T-helper 22 cell (primary cell): ENCODE measurements at places on chromosomes 2 and 18.

- no peak for DNase-seq
Measured at GRCh38 chr2:38613849-38614213, 11.1 kb upstream of the HNRNPLL start.

- no peak for DNase-seq
Measured at GRCh38 chr2:109125593-109126500, 3.2 kb upstream of the SH3RF3 start.

DNA sequence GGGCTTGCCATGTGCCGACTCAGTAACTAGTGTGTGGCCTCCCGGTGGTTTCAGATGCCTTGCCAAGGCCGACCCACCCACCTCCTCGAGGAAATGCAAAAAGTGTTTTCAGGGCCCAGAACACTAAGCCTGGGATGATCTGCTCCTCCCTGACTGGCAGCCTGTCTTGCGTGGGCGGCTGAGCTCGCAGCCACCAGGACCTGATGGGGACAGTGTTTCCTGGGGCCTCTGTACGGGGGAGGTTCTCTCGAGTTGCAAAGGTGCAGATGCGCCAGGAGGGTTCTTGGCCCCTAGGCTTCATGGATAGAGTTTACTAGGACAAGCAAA, 85.2 kb downstream of the GLI2 start:
- no peak for DNase-seq

DNA sequence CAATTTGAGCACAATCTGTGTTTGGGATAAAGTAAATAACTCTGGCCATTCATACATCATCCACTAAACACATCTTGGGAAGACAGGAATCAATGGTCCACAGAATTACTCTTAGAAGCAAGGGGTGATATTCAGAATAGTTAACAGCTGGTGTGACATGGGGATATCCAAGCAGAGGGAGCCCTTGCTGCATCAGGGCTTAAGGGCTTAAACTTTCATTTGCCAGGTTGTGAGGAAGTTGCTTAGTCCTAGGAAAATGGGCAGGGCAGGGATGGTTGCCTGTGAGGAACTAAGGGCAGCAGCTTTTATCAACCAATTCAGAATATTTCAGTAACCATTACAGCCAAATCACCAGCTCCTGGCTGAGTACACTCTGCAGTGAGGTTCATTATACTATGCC, 2.0 kb upstream of the ITGA6 start:
- no peak for DNase-seq

GRCh38 chr2:220469201-220469600, 841.8 kb downstream of the SLC4A3 start:
- DNase-seq = no peak

- no peak for DNase-seq
Measured at GRCh38 chr2:45533771-45534170, 77.3 kb downstream of the SRBD1 start.

DNA sequence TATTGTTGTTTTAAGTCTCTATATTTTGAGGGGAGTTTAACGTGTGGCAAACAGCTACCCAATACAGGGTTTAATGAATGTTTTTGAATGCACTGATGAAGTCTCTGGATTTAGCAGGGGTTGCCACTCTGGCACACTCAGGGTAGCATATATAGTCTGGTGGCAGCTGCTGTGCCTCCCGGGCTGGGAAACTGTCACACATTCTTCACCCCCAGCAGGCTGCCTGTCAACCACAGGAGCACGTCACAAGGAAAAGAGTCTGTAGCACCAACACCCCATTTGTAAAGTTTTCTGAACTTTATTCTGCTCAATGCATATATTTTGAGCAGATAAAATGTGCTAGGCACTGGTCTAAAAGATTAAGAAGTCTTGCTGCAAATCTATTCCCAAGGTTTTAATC, 39.3 kb downstream of the NGEF start:
- no peak for DNase-seq

DNA sequence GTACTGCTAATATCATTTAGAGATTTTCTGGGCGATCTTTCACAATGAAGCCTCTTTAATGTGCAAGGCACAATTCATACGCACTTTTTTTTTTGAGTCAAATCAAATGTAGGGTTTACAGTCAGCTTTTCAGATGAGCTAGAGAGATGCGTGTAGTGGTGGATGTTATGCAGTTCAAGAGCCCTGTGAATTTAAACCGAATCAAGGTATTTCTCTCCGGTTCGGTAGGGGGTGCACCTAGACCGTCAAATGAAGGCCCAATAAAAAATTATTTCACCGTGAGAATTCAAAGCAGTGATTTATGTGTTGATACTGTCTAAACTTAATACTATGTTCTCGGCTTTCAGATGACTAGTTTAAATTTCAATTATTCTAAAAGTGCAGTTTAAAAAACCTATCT, 1.1 kb downstream of the PTH2R start:
- DNase-seq = no peak

GRCh38 chr2:131408778-131409177, 44.8 kb upstream of the RAB6D start:
- no peak for DNase-seq

DNA sequence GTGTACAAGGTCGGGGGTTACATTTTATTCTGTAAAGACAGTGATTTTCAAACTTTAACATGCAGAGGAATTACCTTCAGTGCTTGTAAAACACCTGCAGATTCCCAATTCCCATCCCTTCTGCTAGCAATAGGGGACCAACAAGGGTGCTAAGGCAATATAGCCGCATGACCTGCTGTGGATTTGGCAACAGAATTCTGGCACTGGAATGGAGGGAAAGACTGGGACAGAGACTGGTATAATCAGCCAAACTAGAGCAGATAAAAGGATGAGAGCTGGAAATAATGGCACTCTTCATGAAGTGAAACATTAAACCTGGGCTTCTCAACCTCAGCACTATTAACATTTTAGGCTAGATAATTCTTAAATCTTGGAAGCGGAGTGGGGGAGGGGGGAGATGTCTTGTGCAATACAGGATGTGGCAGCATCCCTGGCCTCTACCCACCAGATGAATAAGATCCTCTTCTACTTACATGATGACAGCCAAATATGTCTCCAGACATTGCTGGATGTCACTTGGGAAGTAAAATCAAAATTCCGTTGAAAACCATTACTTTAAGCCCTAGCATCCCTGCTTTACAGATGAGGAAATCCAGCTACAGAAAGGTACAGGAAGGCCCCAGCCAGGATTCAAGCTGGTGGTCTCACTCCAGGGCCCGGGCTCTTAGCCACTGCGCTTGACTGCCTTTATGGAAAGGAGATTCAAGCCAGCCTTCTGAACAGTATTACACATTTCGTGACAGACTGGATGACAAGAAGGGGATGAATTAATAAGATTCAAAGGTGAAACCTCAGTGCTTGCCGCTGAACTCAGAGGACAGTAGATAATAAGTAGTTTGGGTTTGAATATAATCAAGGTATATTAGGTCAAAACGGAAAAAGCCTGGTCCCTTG, 1.7 kb downstream of the EVA1A start:
- DNase-seq = no peak

- no peak for DNase-seq
Measured at GRCh38 chr2:177174486-177174885, 38.1 kb upstream of the HNRNPA3 start.

- DNase-seq = no peak
Measured at GRCh38 chr18:66838340-66838987, 234.6 kb upstream of the CDH19 start.

DNA sequence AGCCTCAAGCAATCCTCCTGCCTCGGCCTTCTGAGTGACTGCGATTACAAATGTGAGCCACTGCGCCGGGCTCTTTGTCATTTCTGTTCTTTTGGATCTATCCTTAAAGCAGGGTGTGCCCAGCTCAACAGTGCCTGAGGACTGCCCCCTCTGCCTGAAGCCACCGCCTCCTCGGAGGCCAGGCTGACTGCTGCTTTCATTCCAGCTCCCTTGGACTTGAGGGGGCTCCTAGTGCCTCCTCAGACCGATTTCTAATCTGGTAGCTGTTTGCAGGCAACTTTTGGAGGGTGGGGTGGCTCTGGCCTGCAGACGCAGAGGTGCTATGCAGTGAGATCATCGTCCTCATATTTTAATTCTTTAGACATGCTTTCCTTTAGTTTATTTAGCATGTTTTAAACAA, 35.9 kb upstream of the KLF11 start:
- no peak for DNase-seq

GRCh38 chr18:40642692-40643229, 1312.3 kb upstream of the PIK3C3 start:
- DNase-seq = no peak

DNA sequence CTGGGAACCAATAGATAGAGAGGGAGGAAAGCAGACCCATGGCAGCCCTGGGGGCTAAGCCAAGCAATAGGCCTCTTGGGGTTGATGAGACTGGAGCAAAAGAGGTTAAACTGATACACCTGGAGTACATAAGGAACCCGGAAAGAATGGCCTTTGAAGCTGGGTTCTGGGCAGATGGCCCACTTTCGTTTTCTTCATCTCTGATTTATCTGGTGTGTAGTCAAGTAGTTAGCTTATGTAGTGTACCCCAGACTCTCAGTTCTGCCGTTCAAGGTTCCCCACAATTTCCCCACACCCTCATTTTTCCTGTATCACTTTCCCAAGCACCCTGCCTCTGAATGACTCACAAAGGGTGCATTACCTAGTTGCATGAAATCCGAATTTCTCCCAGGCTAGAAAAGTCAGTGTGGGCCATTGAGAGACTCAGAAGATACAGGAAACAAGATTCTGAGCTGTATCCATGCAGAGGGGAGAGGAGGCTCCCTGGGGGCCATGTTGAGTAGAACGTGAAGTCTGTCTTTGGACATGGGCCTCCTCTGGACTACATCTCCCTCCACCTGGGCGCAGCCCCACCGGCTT, 235.0 kb downstream of the LOXHD1 start:
- no peak for DNase-seq

GRCh38 chr18:13603304-13604019, 122.9 kb downstream of the FAM210A start:
- DNase-seq = no peak

GRCh38 chr2:8574196-8575037, 107.4 kb upstream of the ID2 start:
- no peak for DNase-seq

GRCh38 chr18:66558773-66559172, 45.1 kb downstream of the CDH19 start:
- no peak for DNase-seq

DNA sequence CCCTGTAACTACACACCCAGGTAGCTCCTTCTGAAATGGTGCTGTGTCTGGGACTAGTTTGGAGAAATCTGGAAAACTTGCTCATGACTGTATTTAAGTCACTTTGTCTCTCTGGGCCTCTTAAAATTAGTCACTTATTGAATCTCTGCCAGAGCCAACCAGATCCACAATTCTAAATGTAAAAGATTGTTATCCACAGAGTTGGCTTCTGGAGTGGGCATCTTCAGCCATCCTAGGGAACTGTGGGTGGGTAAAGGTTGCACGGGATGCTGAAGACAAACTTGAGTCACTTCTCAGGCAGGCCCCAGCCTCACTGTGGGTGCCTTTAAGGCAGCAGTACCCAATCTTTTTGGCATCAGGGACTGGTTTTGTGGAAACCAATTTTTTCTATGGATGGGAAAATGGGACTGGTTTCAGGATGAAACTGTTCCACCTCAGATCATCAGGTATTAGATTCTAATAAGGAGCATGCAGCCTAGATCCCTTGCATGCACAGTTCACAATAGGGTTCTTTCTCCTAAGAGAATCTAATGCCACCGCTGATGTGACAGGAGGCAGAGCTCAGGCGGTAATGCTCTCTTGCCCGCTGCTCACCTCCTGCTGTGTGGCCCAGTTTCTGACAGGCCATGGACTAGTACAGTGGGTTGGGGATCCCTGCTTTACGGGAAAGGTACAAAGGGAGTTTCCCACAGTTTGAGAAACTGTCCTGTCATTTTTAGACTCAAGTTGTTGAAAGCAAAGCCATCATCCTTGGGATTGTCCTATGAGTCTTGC, 98.3 kb upstream of the SPRED2 start:
- DNase-seq = no peak

DNA sequence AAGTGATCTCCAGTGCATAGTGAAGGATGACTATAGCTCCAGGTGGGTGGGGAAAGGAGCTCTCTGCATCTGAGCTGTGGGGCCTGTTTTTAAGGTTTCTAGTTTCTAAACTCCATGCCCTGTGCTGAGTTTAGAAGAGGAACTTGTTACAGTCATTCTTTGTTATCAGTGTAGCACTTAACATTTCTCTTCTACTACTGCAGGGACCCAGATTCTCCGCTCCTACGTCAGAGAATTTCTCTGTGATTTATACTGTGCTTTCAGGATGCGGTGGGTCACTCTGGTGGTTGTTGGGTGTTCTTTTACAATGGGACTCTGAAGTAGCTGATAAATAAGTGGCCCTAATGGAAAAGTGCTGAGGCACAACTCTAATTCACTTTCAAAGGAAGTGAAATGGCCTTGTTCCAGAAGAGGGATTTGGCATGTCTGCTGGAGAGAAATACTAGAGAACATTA, 122.0 kb downstream of the WDSUB1 start:
- no peak for DNase-seq

DNA sequence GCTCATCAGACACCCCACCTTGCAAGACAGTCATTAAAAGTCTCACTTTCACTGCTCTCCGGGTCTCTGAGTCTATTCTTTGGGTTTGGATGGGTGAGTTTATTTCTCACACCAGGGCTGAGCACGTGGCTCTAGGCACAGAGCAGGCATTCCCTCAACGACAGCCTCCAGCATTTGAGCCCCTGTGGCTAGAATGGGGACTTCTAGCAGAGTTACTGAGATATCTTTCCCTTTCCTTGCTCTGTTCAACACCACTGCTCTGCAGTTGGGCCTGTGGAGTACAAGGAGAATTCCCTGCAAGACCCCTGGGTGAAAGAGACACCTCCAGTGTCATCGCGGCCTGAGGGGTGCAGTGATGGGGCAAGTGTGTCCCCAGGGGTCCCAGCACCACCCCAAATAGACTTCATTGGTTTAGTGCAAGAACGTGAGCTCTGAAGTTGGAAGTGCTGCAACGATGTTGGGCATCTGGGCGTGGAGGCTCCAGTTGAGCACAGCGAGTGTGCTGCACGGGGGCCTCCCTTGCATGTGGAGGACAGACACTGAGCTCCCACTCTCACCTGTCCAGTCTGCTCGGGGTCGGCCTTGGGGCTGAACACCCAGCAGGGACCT, 184.1 kb upstream of the HS6ST1 start:
- no peak for DNase-seq

DNA sequence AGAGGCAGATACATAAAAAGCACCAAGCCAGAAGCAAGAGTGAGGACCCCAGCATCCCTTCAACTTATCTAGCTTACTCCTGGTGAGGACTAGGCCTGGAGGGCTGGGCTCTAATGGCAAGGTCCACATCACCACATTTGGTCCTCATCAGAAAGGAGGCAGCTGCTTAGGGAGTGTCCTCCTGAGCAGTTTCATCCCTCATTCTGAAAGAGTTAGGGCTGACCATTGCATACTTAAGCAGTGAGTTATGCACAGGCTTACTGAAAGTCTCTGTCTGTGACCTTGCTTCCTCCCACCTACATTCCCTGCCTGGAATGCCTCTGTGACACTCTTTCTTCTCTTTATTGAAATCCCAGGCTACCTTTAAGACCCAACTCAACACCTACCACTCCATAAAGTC, 301.8 kb upstream of the ACVR2A start:
- DNase-seq = no peak

DNA sequence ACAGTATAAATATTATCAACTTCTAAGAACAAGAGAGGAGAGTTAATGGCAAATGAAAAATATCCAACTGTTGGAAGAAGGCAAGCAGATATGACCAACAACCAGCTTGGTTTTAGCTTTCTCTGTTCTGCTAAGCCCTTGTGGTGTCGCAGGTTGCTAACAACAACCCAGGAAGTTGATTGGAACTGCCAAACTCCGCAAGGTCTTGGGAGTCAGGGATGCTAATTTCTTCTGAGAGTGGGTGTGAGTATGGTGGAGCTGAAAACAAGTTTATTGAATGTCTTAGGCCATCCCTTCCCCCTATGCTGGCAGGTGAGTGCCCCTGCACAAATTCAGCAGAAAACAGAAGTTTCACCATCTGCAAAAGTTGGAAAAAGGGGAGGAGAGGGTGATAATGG, 17.5 kb downstream of the BZW1 start:
- DNase-seq = no peak
